Activated CD8-positive, alpha-beta T cell treated with anti-CD3 and anti-CD28 coated beads, Interleukin-2, amount 10 ng/mL, durations not matched to agents 7 days and 5 days (primary cell): ENCODE measurements at places on chromosomes 4 and X.

- H3K27me3 ChIP-seq = no peaks in the 10 kb centered on the region
- DNase-seq = no peak
- no peak overlapping the region for H3K4me3 ChIP-seq
- H3K27ac ChIP-seq = no peak overlapping the region
- no peaks in the 10 kb centered on the region for H3K4me1 ChIP-seq
Measured at GRCh38 chr4:43990963-43991362, 457.6 kb downstream of the KCTD8 start.

DNA sequence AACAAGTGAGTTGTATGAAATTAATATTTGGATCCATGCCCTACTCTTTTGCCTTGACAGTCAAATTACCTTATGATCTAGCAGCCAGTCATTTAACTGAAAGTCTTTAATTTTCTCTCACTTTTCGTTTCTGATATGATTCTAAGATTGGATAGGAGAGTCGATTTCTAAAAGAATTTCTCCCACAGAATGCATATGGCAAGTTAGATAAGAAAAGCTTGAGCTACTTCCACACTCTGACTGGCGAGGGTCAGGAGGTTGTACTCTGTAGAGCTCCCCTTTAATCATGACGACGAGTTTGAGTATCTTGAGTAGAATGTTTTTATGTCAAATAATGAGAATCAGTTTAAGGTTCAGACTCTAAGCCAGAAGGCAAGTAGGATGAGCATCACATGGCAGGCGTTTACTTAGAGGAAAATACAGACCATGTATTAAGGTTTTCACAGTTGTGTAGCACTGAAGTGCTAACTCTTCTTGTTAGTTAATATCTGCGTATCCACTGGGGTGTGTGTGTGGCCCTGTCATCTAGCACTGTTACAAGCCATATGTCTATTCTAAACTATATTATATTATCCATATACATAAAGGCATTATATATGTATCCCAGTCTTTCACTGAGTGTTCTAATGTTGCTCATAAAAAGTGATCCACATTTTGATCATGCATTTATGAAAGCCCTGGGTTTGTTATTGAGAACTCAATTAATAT, 37.8 kb downstream of the LRP2BP start:
- no peak for DNase-seq
- H3K36me3 ChIP-seq = peaks cover 15% of the 10 kb centered on the region
- H3K4me1 ChIP-seq = no peaks in the 10 kb centered on the region
- H3K4me3 ChIP-seq = no peak overlapping the region
- no peak overlapping the region for H3K27ac ChIP-seq

DNA sequence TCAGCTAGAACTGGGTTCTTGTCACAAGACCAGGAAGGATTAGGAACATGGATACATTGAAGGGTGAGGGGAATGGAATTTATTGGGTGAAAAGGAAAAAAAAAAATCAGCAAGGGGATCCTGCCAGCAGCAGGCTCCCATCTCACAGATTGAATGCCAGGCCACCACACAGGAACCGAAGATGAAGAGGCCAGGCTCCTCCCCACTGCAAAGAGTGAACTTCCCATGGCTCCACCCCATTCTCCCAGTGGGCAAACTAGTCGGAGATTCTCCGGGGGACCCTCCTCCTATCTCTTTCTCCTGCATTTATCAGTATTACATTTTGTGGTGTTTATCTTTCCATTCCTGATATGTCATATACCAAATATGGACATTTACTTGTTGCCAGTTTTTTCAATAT, 46.0 kb upstream of the MAGED1 start:
- no peak for DNase-seq
- no peaks in the 10 kb centered on the region for H3K27me3 ChIP-seq
- H3K4me3 ChIP-seq = no peak overlapping the region
- peaks cover 26% of the 10 kb centered on the region for H3K36me3 ChIP-seq
- no peak overlapping the region for H3K27ac ChIP-seq

DNA sequence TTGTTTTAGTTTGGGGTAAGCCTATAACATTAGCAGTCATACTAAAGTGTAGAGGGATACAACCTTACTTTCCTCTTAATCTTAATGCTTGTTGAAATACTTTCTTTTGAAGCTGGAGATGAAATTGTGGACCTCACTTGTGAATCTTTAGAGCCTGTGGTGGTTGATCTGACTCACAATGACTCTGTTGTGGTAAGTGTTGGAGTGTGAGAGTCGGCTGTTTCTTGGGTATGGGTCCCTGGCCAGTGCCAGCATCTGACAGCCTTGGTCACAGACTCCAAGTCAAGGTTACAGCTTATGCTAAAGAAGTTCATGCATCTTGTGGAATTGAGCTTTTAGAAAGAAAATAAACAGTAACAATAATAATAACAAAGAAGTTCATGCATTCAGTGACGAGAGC, 31.6 kb downstream of the RNF4 start:
- no peaks in the 10 kb centered on the region for H3K27me3 ChIP-seq
- no peak overlapping the region for H3K27ac ChIP-seq
- peaks cover 64% of the 10 kb centered on the region for H3K36me3 ChIP-seq
- DNase-seq = no peak
- H3K4me3 ChIP-seq = no peak overlapping the region

DNA sequence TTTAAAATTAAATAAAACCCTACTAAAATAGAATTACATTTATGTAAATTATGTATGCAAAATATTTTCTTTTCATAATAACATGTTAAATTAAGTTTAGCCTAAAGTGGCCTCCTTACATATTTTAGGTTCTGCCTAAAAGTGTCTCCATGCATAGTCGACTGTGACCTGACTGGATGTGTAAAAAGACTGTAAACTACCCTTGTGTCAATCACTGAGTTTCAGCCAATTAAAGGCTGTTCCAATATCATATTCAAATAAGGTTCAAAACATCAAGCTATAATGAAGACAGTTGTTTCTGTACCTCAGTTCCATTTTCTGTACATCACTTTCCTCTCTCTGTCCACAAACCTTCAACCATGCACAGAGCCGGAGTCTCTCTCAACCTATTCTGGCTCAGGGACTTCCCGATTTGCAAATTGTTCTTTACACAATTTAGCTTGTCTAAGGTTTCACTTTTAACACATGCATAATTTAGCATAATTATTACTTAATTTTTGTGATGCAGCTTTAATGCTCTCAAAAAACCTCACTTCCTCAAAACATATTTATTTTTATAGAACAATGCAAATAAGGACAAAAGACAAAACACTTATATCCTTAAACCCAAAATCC, 60.1 kb downstream of the SH3RF1 start:
- no peak overlapping the region for H3K27ac ChIP-seq
- H3K4me3 ChIP-seq = no peak overlapping the region
- DNase-seq = no peak
- no peaks in the 10 kb centered on the region for H3K27me3 ChIP-seq
- H3K4me1 ChIP-seq = no peaks in the 10 kb centered on the region
- H3K36me3 ChIP-seq = no peaks in the 10 kb centered on the region

- H3K27ac ChIP-seq = no peak overlapping the region
- DNase-seq = no peak
- H3K4me3 ChIP-seq = no peak overlapping the region
- H3K27me3 ChIP-seq = peaks cover 3% of the 10 kb centered on the region
- H3K36me3 ChIP-seq = no peaks in the 10 kb centered on the region
Measured at GRCh38 chr4:83561381-83561780, 25.5 kb downstream of the GPAT3 start.

- H3K27me3 ChIP-seq = no peaks in the 10 kb centered on the region
- DNase-seq = no peak
- no peaks in the 10 kb centered on the region for H3K4me1 ChIP-seq
Measured at GRCh38 chr4:87506974-87507701, 22.0 kb downstream of the SPARCL1 start.

- H3K4me3 ChIP-seq = no peak overlapping the region
- H3K36me3 ChIP-seq = no peaks in the 10 kb centered on the region
- H3K4me1 ChIP-seq = no peaks in the 10 kb centered on the region
- peaks cover 33% of the 10 kb centered on the region for H3K27me3 ChIP-seq
- no peak for DNase-seq
- no peak overlapping the region for H3K27ac ChIP-seq
Measured at GRCh38 chr4:25088093-25088952, 57.6 kb upstream of the LGI2 start.

- no peak overlapping the region for H3K27ac ChIP-seq
- H3K36me3 ChIP-seq = no peaks in the 10 kb centered on the region
- no peak for DNase-seq
- H3K4me3 ChIP-seq = no peak overlapping the region
Measured at GRCh38 chr4:139005774-139006173, 9.8 kb upstream of the NOCT start.

DNA sequence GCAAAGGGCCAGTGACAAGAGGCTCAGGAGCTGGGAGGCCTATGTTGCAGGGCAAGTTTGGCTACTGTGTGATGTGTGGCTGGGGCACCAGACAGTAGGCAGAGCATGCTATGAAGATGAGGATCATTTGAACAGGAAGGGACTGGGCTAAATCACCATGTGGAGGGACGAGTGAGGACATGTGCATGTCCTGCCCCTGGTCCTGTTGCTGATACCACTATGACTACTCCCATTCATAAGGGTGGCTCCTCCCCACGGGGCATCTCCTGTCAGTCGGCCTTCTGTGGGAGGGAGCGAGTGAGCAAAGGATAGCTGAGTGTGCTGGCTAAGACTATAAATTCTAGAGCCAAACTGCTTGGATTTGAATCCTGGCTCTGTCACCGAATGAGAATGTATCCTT, 139.2 kb downstream of the TMEM164 start:
- no peak overlapping the region for H3K27ac ChIP-seq
- no peak overlapping the region for H3K4me3 ChIP-seq
- H3K36me3 ChIP-seq = no peaks in the 10 kb centered on the region
- DNase-seq = no peak

GRCh38 chr4:107392951-107393350, 327.1 kb downstream of the PAPSS1 start:
- no peak overlapping the region for H3K4me3 ChIP-seq
- no peaks in the 10 kb centered on the region for H3K27me3 ChIP-seq
- H3K27ac ChIP-seq = no peak overlapping the region
- no peak for DNase-seq
- no peaks in the 10 kb centered on the region for H3K4me1 ChIP-seq
- H3K36me3 ChIP-seq = no peaks in the 10 kb centered on the region

GRCh38 chr4:148059617-148060180, 327.8 kb downstream of the ARHGAP10 start:
- no peak for DNase-seq
- H3K36me3 ChIP-seq = peaks cover 12% of the 10 kb centered on the region
- H3K27ac ChIP-seq = peak overlapping the region; percentile 73
- peak overlapping the region; percentile 67 for H3K4me3 ChIP-seq
- H3K4me1 ChIP-seq = peaks cover 67% of the 10 kb centered on the region

DNA sequence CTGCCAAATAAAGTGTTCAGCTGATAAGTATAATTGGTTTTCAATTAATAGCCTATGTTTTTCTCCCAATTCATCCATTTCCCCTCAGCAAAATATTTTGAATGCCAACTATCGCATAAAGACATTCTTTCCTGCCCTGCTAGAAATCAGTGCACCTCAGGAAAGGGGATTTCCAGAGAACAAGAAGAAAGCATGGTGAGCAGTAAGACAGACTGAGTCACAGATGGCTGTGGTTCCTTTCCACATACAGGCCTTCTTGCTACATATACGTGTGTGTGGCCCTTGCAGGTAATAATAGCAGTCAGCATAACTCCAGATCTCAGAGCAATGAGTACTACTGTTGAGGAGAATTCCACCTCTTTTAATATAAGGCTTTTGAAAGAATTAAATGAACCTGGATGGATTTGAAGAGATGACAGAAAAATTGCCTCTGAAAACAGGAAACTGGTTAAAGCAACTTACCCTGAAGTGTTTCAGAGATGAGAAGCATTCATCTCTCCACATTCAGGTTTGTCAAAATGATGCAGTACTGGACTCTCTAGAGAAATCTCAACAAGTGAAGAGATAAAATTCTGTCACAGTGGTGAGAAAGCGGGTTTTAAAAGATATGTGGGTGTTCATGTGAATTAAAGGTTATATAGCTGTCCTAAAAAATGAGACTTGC, 13.6 kb downstream of the GASK1B start:
- no peak overlapping the region for H3K27ac ChIP-seq
- no peaks in the 10 kb centered on the region for H3K36me3 ChIP-seq
- H3K4me3 ChIP-seq = no peak overlapping the region
- H3K4me1 ChIP-seq = no peaks in the 10 kb centered on the region
- DNase-seq = no peak
- H3K27me3 ChIP-seq = peaks cover 3% of the 10 kb centered on the region

DNA sequence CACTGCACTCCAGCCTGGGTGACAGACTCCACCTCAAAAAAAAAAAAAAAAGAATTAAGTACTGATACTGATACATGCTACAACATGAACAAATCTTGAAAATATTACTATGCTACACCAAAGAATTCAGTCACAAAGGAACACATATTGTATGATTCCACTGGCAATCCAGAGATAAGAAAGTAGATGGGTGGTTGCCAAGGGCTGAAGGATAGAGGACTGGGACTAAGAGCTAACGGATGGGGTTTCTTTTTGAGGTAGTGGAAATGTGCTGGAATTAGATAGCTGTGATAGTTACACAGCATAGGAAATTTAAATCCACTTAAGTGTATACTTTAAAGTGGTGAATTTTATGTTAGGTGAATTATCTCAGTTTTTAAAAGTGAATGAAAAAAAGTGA, 12.5 kb downstream of the ATP11C start:
- H3K36me3 ChIP-seq = peaks cover 5% of the 10 kb centered on the region
- H3K4me1 ChIP-seq = peaks cover 6% of the 10 kb centered on the region
- no peaks in the 10 kb centered on the region for H3K27me3 ChIP-seq
- H3K27ac ChIP-seq = no peak overlapping the region
- no peak for DNase-seq
- H3K4me3 ChIP-seq = no peak overlapping the region

GRCh38 chrX:65502618-65503017, 32.0 kb downstream of the LAS1L start:
- H3K27ac ChIP-seq = no peak overlapping the region
- DNase-seq = no peak
- peaks cover 3% of the 10 kb centered on the region for H3K36me3 ChIP-seq
- no peaks in the 10 kb centered on the region for H3K4me1 ChIP-seq
- no peak overlapping the region for H3K4me3 ChIP-seq

DNA sequence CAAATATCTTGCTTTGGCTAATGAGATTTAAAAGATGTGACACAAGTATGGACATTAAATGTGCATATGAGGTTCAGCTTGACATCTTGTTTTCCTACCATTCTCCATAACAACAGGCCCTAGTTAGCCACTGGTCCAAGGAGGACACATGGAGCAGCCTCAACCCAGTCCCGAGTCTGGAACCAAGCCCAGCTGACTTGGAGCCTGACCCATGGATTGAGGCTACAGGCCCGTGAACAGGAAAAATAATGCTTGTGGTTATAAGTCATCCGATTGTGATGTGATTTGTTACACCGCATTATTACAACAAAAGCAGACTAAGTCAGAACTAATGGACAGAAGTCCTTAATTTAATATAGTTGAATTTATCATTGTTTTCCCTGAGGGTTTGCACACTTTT, 123.2 kb upstream of the BANK1 start:
- no peak for DNase-seq
- H3K27ac ChIP-seq = no peak overlapping the region
- H3K27me3 ChIP-seq = no peaks in the 10 kb centered on the region
- H3K36me3 ChIP-seq = no peaks in the 10 kb centered on the region
